SK-MEL-5 (cell line): ENCODE measurements at places on chromosomes 13 and 19.

DNA sequence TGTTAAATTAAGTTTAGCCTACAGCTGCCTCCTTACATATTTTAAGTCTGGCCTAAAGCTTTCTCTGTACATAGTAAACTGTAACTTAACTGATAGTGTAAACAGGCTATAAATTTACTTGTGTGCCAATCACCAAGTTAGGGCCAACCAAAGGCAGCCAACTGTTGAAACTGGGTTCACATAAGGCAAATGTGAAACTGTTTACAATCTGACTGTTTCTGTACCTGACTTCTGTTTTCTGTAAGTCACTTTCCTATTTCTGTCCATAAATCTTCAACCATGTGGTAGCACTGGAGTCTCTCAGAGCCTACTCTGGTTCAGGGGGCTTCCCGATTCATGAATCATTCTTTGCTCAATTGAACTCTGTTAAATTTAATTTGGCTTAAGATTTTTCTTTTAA, 103.1 kb downstream of the RAP2A start:
- no peak for DNase-seq

- no peak for DNase-seq
Observed at GRCh38 chr19:45159971-45160324, 834 bp downstream of the NKPD1 start.

GRCh38 chr19:10918359-10918758, 10.1 kb downstream of the YIPF2 start:
- no peak for DNase-seq

DNA sequence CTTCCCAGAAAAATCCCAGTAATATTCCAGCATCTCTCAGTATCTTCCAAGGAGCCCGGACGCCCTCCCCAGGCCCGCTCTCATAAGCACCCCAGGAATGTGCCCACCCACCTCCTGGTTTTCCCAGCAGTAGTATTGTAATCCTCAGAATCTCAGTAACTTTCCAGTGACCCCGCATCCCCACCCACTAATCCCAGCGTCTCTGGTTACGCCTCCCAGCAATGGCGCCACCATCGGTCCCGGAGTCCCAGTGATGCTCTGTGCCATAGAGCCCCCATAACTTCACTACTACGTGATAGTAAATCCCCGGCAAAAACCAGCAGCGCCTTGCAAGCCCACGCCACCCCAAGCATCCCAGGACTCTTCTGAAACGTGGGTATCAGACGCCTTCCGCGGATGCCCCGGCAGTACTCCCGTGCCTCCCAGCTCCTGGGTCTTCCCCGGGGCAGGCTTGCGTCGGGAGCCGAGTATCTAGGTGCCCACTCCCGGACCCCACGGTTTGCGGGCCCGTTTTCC, 928 bp upstream of the PNPLA6 start:
- DNase-seq = no peak

DNA sequence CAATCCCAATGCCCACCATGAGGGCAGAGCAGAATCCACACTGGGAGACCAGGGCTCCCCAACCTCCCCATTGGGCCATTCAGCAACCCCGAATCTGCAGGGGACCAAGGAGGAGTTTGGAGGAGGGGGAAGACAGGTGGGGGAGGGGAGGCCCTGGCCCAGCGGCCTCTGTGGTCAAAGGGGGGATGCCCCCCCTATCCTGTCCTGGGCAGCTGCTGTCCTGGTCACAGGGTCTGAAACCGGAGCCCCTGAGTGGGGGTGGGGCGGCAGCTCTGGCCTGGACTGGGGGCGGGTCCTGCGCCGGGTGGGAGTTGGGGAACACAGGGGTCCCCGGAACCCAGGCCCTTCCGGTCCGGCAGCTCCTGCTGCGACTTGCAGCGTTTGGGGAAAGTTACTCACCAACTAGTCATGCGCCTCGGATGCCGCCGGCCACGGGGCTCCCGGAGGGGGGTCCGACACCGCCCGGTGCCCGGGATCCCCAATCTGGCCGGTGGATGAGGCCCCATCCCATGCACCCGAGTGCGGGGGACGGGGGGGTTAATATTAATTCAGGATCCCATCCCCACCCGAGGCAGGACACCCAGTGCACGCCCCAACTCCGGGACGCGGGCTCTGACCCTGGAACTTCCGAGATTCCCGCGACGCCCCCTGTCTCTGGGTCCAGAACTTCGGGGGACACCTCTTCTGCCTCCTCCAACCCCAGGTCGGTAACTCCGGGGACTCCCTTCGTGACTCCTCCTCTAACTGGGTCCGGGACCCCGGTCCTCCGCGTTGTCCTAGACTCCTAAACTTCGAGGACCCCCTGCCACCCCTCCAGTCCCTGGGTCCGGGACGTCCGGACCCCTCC, 872 bp downstream of the HOMER3 start:
- DNase-seq = peak; percentile 43

DNA sequence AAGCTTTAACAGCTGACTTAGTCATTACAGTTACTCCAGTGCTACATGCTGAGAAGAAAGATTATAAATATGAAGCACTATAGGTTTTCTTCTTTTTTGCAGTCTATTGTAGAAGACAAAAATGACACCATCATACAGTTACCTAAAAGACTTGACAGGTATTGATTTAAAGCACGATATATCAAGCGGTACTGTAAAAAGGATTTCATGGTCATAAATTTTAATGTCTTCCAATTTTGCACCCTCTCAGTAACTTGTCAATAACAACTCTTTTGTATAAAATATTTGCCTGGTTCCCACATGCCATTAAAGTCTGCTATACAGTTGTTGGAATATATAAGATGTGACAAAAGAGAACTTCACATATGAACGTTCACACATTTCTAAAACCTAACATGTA, 102.8 kb downstream of the ZIC5 start:
- DNase-seq = no peak

GRCh38 chr13:21576426-21576825, 27.5 kb downstream of the MICU2 start:
- DNase-seq = no peak

GRCh38 chr13:99085808-99086266, 108.0 kb upstream of the DOCK9 start:
- DNase-seq = no peak
